Left renal pelvis (tissue), 4 donors: ENCODE measurements at places on chromosomes 7 and 10. TPM values are rescaled to one million over a fixed set of nuclear protein-coding genes. Genes with fewer than 3 reads are reported as not detected.

The SLC26A3 gene
- polyA plus RNA-seq: 0.10 TPM

The ZNF467 gene
- polyA plus RNA-seq: 23.4 TPM

The PHTF2 gene
- 30.1 TPM for polyA plus RNA-seq

The ASZ1 gene
- polyA plus RNA-seq: 0.05 TPM

The MEST gene
- polyA plus RNA-seq: 1,335 TPM

The ANXA8 gene
- polyA plus RNA-seq: 0.17 TPM

The PEX1 gene
- 23.2 TPM for polyA plus RNA-seq

The WDR86 gene
- 17.1 TPM for polyA plus RNA-seq

The IRF5 gene
- 7.2 TPM for polyA plus RNA-seq

The AASS gene
- polyA plus RNA-seq: 58.2 TPM

The CALML5 gene
- polyA plus RNA-seq: not detected
